ENCODE measurements at places on chromosomes 1 and 21.
A peak's percentile ranks its signal among the peaks of the same experiment; 100 is the strongest.

- DNase-seq = no peak
These were observed 139.5 kb upstream of the HMGB4 start for GRCh38 chr1:33724348-33724747.

- DNase-seq = no peak
These were observed 44.6 kb upstream of the TMEM125 start for GRCh38 chr1:43225168-43225567.

- DNase-seq = peak; percentile 30
These were observed 545.1 kb downstream of the PLPP3 start for GRCh38 chr1:56034222-56034621.

DNA sequence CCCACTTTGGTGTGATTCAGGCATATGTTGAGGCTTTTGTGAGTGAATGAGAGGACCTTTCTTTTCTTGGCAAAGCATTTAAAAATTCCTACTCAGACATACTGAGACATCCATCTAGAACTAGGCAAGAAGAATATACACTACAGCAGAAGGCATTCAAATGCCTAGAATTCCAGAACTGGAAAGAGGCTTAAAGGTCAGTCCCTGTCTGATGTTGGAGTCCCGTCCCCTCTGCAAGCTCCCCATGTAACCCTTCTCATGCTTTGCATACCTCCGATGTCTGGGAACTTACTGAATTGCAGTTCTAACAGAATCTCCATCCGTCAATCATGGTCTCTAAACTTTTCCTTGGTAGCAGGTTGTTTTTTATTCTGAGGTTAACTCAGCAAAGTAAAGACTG, 152.9 kb downstream of the ATP6V1G3 start:
- peak; percentile 8 for DNase-seq

- DNase-seq = no peak
These were observed 7.3 kb downstream of the KIF21B start for GRCh38 chr1:201016211-201016651.

DNA sequence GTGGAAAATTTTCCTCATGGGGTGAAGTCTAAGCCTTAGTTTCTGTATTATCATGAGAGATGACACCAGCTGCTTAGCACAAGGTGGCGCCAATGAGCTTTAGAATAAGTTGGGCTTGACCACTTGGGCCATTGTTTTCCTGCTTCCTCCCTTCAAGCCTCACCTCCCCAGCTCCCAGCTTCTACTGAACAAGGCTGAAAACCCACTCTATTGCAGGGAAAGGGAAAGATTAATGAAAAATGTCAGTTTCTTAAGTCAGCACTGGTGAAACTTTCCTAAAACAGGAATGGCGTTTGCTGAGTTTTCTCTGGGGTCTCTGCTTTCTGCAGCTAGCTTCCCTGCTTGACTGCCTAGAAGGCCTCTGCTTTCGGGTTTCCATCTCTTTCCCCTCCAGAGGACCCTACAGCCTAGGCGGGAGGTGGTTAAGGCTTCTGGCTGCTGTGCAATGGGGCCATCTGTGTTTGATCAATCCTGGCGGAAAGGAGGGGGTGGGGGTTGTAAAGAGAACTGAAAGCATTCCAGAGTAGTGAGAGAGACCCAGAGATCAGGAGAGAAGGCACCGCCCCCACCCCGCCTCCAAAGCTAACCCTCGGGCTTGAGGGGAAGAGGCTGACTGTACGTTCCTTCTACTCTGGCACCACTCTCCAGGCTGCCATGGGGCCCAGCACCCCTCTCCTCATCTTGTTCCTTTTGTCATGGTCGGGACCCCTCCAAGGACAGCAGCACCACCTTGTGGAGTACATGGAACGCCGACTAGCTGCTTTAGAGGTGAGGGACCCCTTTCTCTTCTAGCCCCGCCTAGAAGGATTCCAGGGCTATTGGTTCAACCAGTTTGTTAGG, at the start of gene OLFML3:
Gene OLFML3 (plus strand): TSS at position 612 of the 840 bp plus-strand sequence. CDS start 43 bp downstream, at position 655.
- DNase-seq = peak; percentile 87

GRCh38 chr1:54886724-54887664, at the start of gene DHCR24:
Gene DHCR24, minus strand, starts transcription at chr1:54887195. Its CDS starts 76 bp downstream, at chr1:54887119.
- peak; percentile 99 for DNase-seq

DNA sequence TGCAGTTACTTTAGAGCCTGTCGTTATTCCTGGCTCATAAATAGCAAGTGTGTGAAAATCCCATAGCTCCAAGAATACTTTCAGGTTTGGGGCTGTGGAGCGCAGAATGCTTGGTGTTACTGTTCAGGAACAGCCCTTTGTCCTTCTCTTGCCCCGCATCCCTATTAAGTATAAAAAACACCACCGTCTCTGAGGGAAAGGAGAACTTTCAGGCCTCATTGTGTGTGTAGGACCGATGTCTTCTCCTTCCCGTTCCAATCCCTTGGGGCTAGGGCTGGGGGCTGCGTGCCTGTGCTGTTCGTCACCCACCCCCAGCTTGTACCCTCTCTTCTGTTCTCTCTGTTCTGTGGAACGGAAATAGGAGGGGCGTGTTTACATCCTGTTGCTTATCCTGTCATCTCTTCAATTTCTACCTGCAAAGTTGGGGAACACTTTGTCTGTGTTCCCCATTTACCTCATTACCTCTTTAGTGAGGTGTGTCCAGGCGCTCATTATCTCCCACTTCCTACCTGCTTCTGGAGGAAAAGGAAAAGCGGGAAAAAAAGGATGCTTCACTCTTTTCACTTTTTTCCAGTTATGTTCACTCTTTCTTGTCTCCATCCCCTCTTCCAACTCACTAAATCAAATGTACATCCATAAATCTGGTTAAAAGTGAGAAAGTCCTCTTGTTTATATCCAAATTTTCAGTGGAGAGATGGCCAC, 788 bp upstream of the TXNIP start:
- DNase-seq = no peak

GRCh38 chr1:45752441-45753052, 2.1 kb upstream of the IPP start:
- DNase-seq = peak; percentile 10

GRCh38 chr1:10308001-10308400, 90.9 kb upstream of the PGD start:
- no peak for DNase-seq

DNA sequence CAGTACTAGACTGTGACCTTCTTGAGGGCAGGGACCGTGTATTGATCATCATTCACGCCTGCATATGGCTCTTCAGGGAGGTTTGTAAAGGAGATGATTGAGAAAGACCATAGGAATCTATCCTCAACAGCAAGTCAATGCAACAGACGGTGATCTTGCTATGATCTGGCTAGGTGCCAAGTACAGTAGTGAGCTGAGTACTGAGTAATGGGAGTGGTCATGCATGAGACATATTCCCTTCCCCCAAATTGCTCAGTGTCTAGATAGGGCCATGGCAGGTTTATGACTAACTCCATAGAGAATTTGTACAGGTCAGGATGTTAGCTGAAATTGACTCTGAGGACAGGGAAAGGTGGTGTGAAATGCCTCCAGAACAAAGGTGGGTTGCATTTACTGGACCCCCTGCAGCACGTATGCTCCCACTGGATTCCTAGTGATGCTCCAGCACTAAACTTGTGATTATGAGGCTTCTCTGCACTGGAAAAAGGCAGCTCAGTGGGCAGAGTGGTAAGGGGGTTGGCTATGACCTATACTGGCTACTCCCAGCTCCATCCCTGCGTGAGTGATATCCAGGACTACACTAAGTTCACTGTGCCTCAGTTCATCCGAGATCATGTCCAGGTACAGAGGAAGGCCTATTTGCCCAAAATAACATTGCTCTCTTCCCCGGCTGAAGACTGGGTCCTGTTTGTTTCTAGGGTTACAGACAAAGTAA, 37.2 kb downstream of the KCNJ6 start:
- peak; percentile 34 for DNase-seq

DNA sequence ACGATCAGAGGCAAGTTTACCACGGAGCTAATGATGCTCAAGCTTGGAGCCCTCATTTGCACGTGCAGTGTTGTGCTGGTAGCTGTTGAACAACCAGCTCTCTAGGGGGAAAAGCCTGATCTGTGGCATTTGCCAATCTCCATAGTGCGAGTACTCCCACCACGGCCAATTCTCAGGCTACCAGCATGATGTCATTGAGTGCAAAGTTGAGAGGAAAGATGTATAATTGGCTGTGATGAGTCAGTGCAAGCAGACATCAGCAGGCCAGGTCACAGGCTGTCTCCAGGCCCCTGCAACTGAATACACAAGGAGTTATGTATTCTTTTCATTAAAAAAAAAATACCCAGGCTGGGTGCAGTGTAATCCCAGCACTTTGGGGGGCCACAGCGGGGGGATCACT, 233.1 kb upstream of the VAMP3 start:
- DNase-seq = peak; percentile 53

- no peak for DNase-seq
These were observed 28.7 kb downstream of the FMO2 start for GRCh38 chr1:171213559-171214454.

- DNase-seq = no peak
These were observed 1.4 kb downstream of the MEGF6 start for GRCh38 chr1:3609769-3610526.

GRCh38 chr1:235253219-235253962, 74.6 kb downstream of the ARID4B start:
- peak; percentile 33 for DNase-seq

DNA sequence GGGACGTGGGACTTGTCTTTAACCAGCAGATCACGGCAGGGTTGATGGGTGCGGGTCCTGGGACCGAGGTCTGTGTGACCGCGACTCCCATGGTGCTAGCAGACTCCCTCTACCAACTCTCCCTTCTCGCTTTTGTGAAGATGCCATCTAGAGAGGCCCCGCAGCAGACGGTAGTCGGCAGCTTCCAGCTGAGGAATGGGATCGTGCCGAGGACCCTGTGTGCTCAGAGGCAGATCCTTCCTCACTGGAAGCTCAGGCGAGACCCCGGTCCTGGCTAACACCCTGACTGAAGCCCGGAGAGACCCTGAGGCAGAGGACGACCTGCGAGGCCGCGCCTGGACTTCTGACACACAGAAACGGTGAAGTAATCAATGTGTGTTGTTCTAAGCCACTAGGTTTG, 12.5 kb upstream of the SPATC1L start:
- no peak for DNase-seq

GRCh38 chr1:57157818-57158603, 192.2 kb upstream of the C8B start:
- no peak for DNase-seq

DNA sequence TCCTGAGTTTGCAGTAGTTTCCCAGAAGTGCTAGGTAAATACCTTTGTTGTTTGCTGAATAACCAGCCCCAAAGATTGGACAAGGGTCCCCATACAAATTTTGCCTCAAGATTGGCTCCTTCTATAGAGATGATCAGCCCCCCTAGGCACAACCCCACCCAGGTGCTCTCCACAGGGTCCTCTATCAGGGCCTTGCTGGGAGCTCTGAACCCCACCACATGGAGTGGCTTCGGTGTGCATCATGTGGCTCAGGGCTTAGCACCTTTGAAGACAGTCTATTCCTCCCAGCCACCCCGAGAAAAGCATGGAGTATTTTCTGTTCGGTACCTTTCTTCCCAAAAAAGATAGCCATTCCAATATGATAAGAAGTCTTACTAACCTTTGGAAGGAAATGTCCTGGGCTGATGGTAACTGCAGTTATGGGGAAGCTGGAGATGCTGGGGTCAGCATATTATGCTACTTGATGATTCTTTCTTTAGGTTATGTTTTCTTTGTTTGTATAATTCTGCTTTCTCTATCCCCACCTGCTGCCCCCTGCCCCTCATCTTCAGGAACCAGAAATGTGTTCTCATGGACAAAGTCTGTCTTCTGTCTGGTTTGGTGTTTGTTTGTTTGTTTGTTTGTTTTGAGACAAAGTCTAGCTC, 5.0 kb upstream of the TSPAN1 start:
- no peak for DNase-seq

DNA sequence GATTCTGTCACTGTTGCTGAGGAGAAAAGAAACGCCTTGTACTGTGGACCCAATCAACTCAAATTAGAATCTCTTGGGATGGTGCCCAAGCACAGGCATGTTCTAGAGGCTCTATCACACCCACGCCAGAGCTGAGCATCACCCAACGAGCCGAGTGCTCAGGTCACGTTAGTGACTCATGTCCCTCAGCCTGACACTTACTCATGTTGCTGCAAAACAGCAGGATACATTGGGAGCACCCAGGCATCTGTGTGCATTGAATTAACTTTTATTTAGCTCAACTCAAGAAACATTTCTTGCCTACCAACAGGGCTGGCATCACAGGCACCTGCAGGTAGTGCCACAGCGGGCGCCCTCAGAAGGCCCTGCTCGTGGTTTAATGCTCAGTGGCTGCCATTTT, 149.8 kb downstream of the ETS2 start:
- DNase-seq = peak; percentile 60

DNA sequence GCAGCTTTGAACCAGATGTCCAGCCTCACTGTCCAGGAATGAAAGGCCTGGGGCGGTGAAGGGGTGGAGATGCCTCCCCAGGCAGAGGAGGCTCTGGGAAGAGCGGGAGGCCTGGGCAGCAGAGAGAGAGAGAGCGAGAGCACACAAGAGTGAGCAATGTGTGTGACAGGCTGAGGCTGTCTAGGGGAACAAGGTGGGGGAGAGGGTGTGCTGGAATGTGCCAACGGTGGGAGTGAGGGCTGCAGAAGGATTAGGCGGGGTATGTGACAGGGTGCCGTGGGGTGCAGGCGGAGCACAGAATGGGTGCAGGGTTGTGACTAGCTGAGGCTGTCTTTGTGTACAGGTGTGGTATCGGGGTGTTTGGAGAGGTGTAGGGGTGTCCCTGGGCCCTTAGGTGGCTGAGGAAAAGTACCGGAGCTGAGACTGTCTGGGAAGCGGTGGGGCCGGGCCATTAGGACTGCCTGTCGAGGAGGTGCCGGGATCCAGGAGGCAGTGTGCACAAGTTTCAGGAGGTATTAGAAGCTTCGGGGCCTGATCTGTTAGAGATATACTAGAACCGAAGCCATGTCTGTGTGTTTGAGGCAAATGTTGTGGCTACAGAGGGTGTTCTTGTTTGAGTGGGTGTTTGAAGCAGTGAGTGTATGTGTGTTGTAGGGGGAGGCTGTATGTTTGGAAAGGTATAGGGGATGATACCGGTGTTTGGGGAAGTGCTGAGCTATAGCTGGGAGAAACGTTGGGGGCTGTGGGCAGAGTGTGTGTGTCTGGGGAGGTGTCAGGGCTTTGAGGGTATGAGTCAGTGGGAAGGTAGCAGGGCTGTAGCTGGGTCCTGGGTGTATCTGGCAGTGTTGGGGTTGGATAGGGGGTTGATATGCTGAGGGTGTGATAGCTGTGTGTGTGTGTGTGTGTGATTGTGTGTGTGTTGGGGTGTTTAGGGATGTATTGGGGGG, 9.1 kb downstream of the AHDC1 start:
- DNase-seq = no peak

DNA sequence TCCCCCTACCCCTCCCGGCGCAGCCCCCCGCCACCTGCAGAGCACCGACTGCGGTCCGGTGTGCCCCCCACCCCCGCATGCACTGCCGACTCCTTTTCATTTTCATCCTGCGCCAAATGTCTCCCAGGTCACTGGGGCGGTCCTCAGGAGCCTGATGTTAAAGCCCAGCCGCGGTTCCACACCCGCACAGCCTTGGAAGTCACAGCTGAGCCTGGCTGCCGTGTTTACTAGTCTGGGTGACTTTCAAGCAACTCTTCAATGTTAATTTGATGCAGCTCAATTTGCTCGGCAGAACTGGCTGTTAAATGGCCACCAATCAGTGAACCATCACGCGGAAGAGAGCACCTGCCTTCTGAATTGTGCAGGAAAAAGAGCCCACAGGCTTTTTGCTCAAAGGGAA, 27.2 kb downstream of the THAP3 start:
- no peak for DNase-seq
